ENCODE measurements at places on chromosomes 3 and 15.

GRCh38 chr3:11719406-11720303 lies 75.9 kb upstream of the VGLL4 start:
- DNase-seq, result peak; percentile 74

GRCh38 chr3:46186471-46187340 lies 21.4 kb downstream of the CCR1 start:
- no peak for DNase-seq

- no peak for DNase-seq
Measured at GRCh38 chr15:101200181-101200580, 51.7 kb downstream of the CHSY1 start.

GRCh38 chr3:41684797-41685735 lies 276.8 kb downstream of the ULK4 start:
- no peak for DNase-seq

DNA sequence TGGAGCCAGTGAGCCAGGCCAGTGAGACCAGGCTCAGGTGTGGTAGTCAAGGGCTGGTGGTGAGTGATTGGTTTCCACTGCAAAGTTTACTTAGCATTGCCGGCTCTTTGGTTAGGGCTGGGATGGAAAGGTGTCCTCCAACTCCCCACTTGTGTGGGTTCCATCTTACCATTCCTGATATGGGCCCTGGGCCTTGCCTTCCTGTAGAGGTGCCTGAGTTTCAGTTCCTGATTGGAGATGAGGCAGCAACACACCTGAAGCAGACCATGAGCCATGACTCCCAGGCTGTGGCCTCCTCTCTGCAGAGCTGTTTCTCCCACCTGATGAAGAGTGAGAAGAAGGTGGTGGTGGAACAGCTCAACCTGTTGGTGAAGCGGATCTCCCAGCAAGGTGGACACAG lies 3.1 kb downstream of the MPI start:
- DNase-seq, result no peak

DNA sequence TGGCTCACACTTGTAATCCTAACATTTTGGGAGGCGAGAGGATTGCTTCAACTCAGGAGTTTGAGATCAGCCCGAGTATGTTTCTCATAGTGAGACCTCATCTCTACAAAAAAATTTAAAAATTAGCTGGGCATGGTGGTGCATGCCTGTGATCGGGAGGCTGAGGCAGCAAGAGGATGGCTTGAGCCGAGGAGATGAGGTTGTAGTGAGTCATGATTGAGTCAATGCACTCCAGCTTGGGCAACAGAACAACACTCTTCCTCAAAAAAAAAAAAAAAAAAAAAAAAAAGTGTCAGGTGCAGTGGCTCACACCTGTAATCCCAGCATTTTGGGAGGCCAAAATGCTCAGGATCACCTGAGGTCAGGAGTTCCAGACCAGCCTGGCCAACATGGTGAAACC lies 2.4 kb downstream of the RPL39L start:
- DNase-seq, result no peak

- no peak for DNase-seq
Measured at GRCh38 chr3:149460117-149460516, 14.4 kb upstream of the TM4SF4 start.

- no peak for DNase-seq
Measured at GRCh38 chr3:171984883-171985282, 54.5 kb upstream of the FNDC3B start.

- DNase-seq, result no peak
Measured at GRCh38 chr3:11168406-11168805, 14.1 kb downstream of the HRH1 start.

- DNase-seq, result no peak
Measured at GRCh38 chr15:89175617-89176191, 45.7 kb downstream of the RLBP1 start.

DNA sequence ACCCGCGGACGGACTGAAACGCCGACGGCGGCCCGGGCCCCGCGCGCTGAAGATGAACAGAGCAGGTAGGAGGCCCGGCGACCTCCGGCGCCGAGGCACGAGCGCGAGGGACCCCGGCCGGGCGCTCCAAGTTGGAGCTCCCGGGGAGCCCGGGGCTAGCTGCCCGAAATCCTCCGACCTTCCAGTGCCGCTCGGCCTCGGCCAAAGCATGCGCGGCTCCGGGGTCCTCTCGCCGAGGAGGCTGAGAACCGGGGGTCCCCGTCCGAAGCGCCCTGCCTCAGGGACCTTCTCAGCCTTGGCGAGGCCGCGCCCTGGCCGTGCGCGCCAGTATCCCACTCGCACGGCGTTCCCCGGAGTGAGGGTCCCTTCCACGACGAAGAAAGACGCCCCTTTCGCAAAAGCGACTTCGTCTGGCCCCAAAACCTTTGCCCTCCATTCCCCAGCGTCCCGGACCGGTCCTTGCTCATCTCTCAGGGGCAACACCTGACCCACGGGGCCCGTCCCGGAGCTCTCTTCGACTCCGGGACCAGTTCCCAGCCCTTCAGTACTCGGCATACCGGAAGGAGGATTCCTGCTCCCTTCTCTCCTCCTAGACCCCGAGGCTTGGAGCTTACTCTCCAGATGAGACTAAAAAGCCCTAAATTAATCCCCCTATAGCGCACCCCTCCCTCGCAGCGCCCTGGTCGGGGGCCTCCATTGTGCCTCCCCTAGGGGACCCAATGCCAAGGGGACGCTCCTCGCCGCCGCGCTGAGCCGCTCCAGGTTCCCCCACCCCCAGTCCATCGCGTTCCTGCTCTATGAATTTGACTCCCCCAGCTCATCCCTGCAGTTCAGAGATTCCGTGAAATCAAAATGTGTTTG lies 7.7 kb upstream of the FGD5 start:
- no peak for DNase-seq

DNA sequence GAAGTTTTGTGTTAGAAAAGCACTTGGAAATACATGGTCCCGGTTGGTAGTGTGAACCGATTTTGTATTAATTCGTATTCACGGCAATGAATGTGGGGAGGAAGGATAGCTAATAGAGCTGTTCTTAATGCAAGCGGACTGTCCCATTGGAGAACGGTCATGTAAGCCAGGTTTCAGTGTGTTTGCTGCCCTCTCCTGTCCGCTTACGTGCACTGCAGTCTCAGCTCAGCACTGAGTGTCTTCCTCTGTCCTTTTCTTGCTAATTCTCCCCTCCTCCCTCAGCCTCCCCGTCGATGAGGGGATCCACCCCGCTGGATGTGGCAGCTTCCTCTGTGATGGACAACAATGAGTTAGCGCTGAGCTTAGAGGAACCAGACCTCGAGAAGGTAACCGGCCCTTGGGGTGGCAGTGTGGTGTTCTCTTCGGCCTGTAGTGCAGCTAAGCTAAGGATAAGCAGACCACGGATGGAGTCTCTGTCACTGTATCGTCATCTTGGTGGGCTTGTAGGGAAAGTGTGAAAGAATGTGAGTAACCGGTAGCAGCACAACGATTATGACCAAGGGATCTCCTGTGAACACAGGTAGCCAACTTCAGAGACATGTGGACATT lies 267.5 kb upstream of the CHRM5 start:
- DNase-seq, result peak; percentile 49

- no peak for DNase-seq
Measured at GRCh38 chr15:83510001-83510400, 62.9 kb downstream of the SH3GL3 start.

- DNase-seq, result no peak
Measured at GRCh38 chr15:25869701-25870100, 6.6 kb upstream of the ATP10A start.

GRCh38 chr3:194879991-194880939 lies 194.6 kb downstream of the FAM43A start:
- DNase-seq, result no peak

DNA sequence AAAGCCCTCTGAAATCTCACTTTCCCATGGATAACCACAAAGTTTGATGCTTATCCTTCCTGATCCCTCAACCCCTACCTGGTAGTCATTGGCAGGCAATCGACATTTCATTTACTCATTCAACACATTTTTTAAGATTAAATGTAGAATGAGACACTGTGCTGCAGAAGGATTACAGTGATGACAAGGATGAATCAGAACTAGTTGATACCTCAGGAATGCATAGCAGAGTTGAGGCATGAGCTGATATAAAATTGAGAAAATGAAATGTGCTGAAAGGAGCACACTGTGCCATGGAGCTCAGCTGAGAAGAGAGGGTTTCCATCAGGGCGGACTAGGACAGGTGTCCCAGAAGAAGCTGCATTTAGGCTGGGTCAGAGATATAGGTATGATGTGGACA lies 48.9 kb upstream of the ACTL6A start:
- no peak for DNase-seq

DNA sequence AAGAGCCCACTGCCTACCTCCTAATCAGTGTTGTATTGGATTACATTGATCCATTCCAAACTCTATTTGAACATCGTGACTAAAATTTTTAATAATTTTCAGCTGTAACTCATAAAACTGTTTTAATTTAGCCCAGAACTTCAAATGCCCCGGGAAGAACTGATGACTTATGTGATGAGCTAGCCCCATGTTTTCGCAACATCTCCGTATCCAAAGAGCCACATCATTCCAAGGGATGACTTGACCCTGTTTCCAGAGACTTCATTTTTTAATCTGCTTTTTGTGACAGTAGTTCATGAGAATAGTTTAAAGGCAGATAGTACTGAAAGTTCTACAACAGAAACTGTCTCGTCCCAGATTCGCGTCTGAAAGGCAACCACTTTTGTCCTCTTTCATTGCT lies 97.4 kb downstream of the STAC start:
- DNase-seq, result no peak

- DNase-seq, result no peak
Measured at GRCh38 chr3:80676866-80677265, 909.1 kb upstream of the ROBO1 start.

GRCh38 chr3:24573576-24573975 lies 78.9 kb upstream of the THRB start:
- no peak for DNase-seq

DNA sequence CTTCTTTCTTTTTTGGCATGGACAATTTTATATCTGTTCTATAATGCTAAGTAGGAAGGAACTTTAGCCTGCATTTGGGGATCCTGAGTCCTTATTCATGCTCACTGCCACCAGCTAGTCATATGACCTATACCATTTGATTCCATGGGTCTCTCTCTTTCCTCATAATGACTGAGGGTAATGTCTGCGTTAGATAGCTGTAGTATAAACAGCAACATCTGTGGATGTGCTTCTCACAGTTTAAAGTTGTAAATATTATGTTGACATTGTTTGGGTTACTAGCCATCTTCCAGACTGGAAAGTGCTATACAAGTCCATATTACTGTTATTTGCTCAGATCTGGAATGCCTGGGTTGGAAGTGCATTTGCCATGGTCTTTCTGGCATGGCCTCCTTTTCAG lies 274.9 kb upstream of the SEMA6D start:
- DNase-seq, result no peak

DNA sequence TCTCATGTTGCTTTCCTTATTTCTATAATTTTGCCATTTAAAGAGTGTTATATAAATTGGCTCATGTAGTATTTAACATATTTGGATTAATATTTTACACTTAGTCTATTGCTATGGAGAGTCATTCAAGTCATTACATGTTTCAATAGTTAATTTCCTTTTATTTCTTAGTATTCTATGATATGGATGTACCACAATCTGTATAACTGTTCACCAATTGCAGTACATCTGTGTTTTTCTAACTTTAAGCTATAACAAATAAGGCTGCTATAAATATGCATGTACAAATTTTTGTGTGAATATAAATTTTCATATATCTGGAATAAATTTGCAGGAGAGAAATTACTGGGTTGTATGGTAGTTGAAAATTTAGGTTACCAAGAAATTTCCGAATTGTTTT lies 993.4 kb downstream of the NAALADL2 start:
- DNase-seq, result no peak

DNA sequence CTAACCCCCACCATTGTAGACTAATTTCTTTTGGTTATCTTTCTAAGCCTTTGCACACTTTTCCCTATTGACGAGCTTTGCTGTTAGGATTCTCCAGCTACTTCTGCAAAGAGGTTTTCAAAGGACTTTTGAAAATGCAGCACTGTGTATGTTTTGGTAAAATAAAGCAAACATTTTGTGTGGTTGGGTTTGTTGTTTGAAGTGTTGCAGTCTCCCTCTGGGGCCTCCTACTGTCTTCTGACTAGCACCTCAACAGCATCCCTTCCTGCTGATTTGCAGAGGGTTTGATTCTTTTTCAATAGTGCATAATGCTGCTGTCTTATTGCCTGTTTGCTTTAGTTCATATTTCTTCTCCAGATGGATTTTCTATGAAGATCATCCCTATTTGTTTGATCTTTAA lies 775.1 kb upstream of the CFAP20DC start:
- DNase-seq, result no peak

DNA sequence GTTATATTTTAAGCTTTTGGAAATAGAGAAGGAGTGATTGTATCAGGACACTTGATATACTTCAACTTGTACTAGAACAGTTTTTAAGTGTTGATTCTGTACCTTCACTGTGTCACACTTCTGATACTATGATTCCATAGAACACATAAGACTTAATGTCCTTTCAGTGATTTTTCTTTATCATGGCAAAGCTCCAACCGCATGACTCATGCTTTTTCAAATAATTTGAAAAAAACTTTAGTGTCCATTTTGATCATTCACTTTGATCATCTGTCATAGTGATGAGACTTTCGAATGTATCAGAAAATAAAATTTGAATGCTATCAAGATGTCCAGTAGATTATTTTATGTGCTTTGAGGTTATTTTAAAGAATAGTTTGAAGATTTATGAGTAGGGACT lies 32.0 kb downstream of the AP4E1 start:
- DNase-seq, result no peak

DNA sequence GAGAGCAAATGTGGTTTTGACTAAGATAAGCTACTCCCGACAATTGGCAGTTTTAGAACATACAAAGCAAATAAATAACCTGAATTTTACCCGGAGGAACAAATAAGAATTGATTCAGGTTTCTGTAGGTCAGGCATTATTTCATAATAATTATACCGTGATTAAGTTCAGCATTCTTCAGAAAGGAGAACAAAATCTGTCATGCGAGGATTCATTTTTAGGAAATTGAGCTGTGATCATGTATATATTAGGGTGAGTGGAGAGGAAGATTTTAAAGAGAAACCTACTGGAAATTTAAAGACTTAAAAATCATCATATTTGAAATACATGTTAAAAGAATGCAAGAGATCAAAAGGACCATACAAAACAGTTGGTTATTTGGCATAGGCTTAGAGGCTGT lies 20.5 kb downstream of the ZNF609 start:
- no peak for DNase-seq

DNA sequence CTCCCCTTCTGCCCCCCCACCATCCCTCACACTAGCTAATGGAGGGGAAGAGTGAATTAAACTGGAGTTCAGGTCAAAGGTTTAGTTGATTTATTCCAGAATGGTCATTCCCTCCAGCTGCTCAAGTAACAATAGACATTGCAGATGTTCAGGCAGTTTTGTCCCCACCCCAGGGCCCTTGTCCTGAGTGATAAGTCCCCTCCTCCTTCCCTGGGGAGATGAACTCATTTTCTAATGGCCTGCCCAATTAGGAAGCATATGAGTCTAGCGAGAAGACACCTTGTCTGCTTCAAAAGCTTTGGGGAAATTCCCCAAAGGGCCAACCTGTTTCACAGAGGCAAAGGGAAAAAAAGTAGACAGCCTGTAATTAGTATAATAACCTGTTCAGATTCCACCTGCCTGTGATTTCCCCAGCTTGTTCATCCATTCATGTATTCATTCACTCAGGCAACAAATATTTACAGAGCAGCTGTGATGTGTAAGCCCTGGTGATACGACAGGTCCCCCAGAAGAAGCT lies 165.3 kb downstream of the SHQ1 start:
- no peak for DNase-seq

GRCh38 chr3:106809623-106810299 lies 567.5 kb upstream of the CCDC54 start:
- no peak for DNase-seq

- DNase-seq, result no peak
Measured at GRCh38 chr3:90128391-90128790, 1021.0 kb downstream of the EPHA3 start.

Data from stimulated activated CD4-positive, alpha-beta T cell treated with anti-CD3 and anti-CD28 coated beads, Interleukin-4, amount 100 ng/mL, for 4 hours (primary cell).